Psoas muscle (tissue), 8 donors: ENCODE measurements at places on chromosomes 13 and 19. TPM values are rescaled to one million over a fixed set of nuclear protein-coding genes. Genes with fewer than 3 reads are reported as not detected.

GRCh38 chr19:55461974-55462626 is 658 bp upstream of the ISOC2 start:
- no peak for DNase-seq
- H3K36me3 ChIP-seq: no peaks in the 10 kb centered on the region
- H3K27me3 ChIP-seq: no peaks in the 10 kb centered on the region
- H3K4me1 ChIP-seq: peaks cover 2% of the 10 kb centered on the region

GRCh38 chr13:70173598-70173959 is 65.3 kb upstream of the KLHL1 start:
- H3K27ac ChIP-seq: no peak overlapping the region
- H3K36me3 ChIP-seq: no peaks in the 10 kb centered on the region
- H3K4me1 ChIP-seq: no peaks in the 10 kb centered on the region
- no peaks in the 10 kb centered on the region for H3K27me3 ChIP-seq
- no peak overlapping the region for H3K4me3 ChIP-seq
- no peak for DNase-seq

Gene COX7A1
- 1,453 TPM for total RNA-seq

GRCh38 chr19:57165846-57166245 is 1.4 kb downstream of the DUXA start:
- H3K4me1 ChIP-seq: no peaks in the 10 kb centered on the region
- no peak overlapping the region for H3K27ac ChIP-seq
- no peaks in the 10 kb centered on the region for H3K27me3 ChIP-seq
- no peak for DNase-seq
- H3K4me3 ChIP-seq: no peak overlapping the region

- peaks cover 17% of the 10 kb centered on the region for H3K27me3 ChIP-seq
- peak overlapping the region; percentile 75 for H3K27ac ChIP-seq
- no peaks in the 10 kb centered on the region for H3K4me1 ChIP-seq
- DNase-seq: peak; percentile 75
- H3K4me3 ChIP-seq: peak overlapping the region; percentile 62
Measured at GRCh38 chr19:33905937-33906577, 109.4 kb downstream of the KCTD15 start.

- no peaks in the 10 kb centered on the region for H3K27me3 ChIP-seq
- H3K27ac ChIP-seq: no peak overlapping the region
- no peak overlapping the region for H3K4me3 ChIP-seq
- no peak for DNase-seq
- H3K4me1 ChIP-seq: no peaks in the 10 kb centered on the region
- no peaks in the 10 kb centered on the region for H3K36me3 ChIP-seq
Measured at GRCh38 chr13:76644906-76645305, 241.3 kb downstream of the KCTD12 start.
